ENCODE measurements at places on chromosomes 2 and 18.

DNA sequence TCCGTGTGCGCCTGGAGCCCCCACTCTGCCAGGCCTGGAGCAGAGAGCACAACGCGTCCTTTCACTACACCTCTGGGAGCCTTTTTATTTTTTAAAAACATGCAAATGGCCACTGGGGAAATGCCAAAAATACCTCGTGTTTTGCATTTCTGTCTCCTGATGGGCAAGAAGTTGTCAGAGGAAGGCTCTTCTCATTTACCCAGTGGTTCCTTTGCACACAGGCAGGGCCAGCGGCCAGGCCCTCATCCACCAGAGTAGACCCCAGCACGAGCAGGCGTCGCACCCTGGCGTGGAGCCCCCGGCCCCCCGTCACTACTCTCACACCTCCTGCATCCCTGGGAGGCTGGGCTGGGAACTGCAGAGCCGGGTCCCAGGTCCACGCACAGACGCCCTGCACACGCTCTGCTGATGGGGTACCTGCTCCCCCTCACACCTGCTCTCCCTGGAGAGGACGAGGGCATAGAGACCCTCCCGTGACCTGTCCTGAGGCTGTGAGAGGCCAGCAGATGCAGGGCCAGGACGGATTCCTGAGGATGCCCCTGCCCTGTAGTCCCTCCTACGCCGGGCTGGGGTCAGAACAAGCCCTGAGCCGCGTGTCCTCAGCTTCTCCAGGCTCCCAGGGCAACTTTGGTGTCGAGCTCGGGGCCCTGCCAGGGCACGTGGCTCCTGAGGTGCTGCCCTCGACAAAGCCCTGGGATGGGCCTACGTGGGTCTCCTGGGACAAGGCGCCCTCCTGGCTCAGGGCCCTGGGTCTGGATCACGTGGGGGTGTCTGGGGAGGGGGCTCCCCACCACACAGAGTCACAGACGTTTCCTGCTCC is 65.0 kb downstream of the NFATC1 start:
- DNase-seq = no peak

DNA sequence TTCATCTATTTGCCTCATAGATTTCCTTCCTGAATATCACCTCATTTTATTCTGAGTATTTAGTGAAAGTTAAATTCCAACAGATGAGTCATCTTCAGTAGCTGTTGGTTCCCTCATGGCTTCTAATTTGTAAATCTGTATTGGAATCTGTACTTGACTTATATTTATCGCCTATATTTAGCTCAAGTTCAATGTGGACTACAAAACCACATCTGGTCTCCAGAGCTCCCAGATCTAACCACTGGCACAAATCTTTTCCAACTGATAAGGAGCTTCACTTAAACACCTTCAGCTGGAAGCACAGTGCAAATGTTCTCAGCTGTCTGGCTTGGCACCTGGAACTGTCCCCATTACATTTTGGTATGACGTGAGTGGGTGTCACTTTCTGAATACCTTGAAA is 82.8 kb upstream of the DSEL start:
- DNase-seq = peak; percentile 75

DNA sequence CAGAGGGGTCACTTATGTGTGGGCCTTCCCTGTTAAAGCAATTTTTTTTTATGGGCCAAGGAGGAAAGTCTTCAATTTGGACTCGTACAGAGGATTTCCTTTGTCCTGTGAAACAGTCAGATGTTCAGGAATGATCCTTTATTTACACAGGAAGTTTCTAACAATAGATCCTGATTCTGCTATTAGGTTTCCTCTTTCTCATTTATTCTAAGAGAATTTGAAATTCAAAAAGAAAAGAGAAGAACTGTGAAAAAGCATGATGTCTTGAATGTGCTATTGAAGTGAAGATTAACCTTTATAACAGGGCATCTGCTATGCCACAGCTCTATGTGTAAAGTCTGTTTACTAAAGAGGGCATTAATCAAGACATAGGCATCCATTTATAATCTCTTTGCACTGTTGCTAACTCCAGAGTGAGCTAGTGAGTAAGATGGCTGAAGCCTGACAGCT is 105.3 kb upstream of the FAM98A start:
- no peak for DNase-seq

GRCh38 chr2:152402780-152403759 is 68.1 kb downstream of the FMNL2 start:
- DNase-seq = no peak

DNA sequence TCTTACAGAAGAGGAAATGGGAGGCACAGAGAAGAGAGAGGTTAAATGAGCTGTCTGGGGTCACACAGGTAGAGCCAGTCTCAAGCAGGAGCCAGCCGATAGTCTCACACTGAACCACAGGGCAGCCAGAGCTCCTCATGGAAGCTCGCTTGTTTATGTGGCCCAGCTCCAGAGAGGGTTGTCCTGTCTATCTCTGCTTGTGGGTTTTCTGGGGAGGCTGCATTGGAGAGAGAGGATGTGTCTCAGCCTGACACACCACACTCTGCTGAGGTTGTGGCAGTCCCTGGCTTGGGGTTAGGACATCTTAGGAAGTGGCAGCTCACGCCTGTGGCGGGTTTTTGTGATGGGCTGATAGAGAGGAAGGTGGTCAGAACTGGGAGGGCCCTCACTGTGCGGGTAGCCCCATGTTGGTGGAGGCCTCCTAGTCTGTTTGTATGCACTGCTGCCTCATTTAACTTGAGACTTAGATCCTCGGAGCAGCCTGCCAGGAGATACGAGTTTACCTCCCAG is 52.3 kb downstream of the TCF7L1 start:
- no peak for DNase-seq

DNA sequence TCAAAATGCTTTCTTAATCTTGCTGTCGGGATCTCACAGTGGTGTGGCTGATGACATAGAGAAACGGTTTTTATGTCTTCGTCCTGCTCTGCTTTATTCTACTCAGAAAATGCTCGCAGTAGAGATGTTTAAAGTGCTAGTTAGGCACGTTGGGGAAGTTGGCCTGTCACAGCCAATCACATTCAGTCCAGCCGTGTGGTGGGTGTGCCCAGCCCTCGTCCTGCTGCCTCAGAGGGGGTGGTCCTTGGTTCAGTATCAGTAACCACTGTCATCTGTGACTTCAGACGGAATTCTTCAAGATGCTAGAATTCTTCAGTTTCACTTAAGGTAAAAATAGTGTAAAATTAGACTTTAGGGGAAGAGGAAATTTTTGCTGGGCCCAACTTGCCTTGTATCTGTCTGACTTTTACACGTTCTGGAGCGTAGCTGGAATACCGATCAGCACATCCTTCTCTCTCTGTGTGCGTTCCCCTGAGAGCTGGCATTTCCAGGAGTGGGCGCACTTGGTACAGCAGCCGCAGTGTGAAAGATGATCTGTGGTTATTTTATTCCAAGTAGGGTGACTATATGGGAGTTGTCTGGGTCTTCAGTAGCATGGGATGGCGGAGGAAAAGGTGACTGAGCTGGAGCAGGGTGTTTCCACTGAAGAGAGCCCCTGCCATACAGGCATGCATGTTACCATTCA is 18.5 kb downstream of the TRAF3IP1 start:
- DNase-seq = no peak

DNA sequence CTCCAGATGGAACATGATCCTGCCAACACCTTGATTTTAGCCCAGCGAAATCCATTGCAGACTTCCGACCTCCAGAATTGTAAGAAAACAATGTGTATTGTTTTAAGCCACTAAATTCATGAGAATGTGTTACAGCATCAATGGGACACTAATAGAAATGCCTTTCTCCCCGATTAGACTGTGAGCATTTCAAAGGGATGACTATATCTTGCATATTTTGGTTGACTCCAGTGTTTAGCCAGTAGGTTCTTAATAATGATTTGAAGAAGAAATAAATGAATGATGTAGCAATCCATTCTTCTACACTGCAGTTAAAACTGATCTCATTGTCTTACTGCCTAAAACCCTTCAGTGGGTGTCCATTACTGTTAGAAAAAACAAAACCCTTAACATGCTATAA is 67.4 kb upstream of the ACVR1C start:
- DNase-seq = peak; percentile 51

- DNase-seq = no peak
Measured at GRCh38 chr2:191015239-191015638, 1.3 kb upstream of the STAT1 start.
